NCI-H510A (cell line): ENCODE measurements at places on chromosomes 2 and 18.

DNA sequence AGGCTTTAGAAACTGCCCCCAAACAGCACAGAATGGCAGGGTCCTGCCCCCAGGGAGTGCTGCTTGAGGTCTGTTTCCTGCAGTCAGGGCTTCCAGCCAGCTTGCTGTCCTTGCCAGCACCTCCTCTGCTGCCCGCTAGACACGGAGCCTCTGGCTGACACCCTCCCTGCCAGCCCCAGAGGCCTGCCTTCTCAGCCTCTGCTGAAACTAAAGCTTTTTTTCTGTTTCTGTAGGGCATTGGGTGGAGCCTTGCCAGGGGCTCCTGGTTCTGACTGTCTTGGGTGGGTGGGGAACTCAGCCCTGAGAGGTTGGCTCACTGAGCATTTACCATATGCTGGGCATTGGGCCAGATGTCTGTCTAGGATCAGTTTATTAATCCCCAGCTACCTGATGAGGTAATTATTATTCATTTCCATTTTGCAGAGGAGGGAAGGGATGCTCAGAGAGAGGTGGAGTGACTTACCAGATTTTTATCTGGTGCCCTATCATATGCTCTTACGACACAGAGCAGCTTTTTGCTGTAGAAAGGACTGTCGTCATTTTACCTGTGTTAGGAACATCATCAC, 35.4 kb downstream of the INPP4A start:
- no peak for DNase-seq

- DNase-seq, result no peak
These were observed 634 bp upstream of the CNDP1 start for GRCh38 chr18:74533666-74534065.

- DNase-seq, result no peak
These were observed 282.0 kb upstream of the PXDN start for GRCh38 chr2:2026252-2026831.

DNA sequence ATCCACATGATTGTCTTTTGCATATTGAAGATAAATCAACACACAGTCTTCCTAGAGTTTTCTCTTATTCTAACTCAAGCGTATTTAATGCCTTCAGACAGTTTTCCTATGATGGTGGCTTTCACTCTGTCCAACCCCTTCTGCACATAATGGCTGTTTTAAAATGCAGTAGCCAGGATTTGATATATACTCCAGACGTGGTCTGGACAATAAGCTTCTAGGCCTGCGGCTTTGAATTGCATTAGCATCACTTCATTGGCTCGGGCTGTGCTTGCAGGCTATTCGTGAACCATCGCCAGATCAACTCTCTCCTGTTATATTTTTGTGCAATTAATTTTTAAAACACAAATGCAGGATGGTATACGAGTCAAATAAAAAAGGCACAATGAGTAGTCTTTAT, 235.3 kb downstream of the BCL2 start:
- DNase-seq, result no peak

GRCh38 chr18:41391616-41392595, 563.1 kb upstream of the PIK3C3 start:
- peak; percentile 57 for DNase-seq
